ENCODE measurements at places on chromosomes 3 and 15. TPM values are rescaled to one million over a fixed set of nuclear protein-coding genes. Genes with fewer than 3 reads are reported as not detected.

WDR53 gene
- total RNA-seq = 6.8 TPM

SAXO2 gene
- 0.52 TPM for total RNA-seq

BTD gene
- total RNA-seq = 23.0 TPM

ACKR4 gene
- 2.1 TPM for total RNA-seq

SLC22A14 gene
- under 0.01 TPM for total RNA-seq

QTRT2 gene
- 18.3 TPM for total RNA-seq

TTLL13 gene
- total RNA-seq = not detected

OR5K2 gene
- total RNA-seq = not detected

TUSC7 gene
- total RNA-seq = not detected

RGMA gene
- total RNA-seq = 5.7 TPM

CIDEC gene
- total RNA-seq = 9.4 TPM

CTXN2 gene
- not detected for total RNA-seq

CHRNA3 gene
- not detected for total RNA-seq

All from skeletal muscle tissue (tissue), 5 donors.